ENCODE measurements at places on chromosomes 3 and 15.
A peak's percentile ranks its signal among the peaks of the same experiment; 100 is the strongest.

GRCh38 chr3:148528024-148528423 is 169.7 kb upstream of the AGTR1 start:
- no peak for DNase-seq

- DNase-seq = no peak
These were observed 102.0 kb downstream of the SCAPER start for GRCh38 chr15:76803049-76803571.

- no peak for DNase-seq
These were observed 175.2 kb downstream of the MEGF11 start for GRCh38 chr15:66078196-66078928.

DNA sequence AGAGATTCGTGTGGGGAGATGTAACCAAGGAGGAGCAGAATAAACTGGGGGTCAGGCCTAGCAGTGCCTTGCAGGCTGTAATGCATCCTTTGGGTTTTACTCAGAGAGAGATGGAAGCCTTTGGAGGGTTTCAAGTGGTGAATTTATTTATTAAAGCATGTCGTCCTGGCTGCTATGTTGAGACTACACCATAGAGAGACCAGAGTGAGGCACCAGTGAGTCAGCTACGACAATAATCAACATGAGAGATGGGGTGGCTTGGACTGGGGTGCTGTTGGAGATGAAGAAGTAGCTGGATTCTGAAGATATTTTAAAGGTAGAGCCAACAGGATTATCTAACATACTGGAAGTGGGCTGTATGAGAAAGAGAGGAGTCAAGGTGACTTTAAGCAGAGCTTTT is 335.3 kb upstream of the ARHGEF26 start:
- DNase-seq = no peak

DNA sequence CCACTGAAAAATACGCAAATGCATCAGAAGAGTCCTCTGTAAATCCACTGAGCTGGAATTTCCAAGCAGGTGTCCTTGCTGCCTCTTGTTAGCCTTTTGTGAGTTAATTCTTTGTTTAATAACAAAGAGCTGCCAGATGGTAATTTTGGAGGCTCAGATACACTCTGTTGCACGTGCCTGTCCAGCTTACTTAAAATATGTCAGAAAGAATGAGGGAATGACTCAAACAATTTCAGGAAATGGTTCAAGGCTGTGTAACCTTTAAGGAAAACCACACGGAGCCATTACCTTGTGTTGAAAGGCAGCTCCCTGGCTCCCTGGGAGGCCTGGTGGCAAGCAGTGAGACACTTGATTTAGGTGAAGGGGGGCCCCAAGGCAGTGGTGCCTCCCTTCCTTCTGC is 302.2 kb upstream of the CTDSPL start:
- no peak for DNase-seq

DNA sequence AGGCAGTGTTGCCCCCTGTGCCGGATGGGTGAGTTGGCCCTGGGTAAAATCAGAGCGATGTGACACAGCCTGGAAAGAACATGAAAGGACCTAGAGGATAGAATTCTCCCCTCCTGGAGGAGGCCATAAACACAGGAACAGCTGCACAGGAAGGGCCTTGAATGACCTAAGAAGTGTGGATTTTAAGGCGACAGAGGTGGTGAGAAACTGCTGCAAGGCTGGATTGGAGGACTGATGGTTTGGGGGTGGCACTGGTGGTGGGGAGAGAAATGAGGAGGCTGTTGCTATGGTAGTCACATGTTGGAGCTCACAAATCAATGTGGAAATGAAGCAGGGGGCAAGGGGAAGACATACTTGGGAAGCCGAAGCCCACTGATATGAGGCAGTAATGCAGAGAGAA is 13.8 kb downstream of the XIRP1 start:
- no peak for DNase-seq

DNA sequence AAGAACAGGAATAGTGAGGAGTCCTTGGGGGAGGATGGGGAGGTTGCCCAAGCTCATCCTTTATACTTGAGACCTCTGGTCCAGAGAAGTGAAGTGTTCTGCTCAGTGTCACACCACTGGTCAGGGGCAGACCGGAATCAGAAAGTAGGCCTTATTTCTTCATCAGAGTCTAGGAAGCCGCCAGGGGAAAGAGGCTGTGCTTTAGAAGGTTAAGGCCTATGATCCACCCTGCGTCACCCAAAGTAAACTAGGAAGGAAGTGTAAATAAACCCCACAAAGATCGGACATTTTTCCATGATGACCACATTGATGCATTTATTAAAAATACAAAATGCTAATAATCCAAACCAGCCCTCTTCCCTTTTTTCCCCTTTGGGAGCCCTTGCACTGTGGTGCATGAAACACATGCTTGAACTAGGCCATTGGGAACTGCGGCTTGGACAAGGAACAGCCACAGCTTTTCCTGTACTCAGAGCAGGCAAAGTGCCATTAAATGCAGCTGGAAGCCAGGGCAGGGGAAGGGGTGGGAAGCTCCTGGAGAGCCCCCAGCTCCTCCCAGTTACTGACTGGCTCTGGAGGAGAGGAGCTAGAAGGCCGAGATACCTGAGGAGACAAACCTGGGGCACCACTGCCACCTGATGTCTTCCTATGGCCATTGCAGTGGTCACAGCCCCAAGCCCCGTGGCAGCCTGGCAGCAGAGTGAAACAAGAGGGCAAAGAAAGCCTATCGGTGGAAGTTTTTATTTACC is 37.0 kb downstream of the CDC25A start:
- peak; percentile 57 for DNase-seq

GRCh38 chr3:140715035-140715434 is 37.2 kb downstream of the TRIM42 start:
- no peak for DNase-seq

DNA sequence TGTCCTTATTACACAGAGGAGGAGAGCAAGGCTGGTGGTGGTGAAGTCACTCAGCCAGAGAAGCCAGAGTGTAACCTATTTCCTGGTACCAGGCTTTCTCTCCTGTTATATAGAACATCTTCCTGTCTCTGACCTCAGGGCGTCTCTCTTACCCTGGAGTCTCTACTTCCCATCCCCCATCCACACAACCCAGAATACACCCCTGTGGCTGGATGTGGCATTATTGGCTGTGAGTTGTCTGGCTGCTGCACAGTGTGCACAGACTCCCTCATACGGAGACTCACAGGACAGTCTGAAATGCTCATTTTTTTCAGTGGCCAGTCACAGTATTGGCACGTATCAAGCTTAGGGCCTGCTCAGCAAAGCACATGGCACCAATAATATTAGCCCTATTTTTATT is 8.6 kb downstream of the PODXL2 start:
- peak; percentile 37 for DNase-seq

DNA sequence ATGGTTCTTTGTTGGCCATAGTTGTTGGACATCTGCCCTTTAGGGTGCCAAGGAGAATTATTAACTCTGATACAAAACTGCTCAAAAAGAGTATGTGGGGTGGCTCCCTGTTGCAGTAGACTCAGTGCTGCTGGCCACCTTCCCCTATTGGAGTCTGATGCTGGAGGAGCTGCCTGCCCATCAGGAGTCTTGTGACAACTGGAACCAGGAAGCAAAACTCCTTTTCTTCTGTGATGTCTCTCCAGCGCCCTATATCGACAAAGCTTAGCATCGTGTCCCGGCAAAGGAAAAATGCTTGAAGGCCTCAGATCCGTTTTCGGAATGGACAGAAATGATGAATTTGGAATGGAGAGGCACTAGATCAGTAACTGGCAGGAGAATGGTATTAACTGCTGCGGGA is 23.5 kb downstream of the PAK2 start:
- no peak for DNase-seq

DNA sequence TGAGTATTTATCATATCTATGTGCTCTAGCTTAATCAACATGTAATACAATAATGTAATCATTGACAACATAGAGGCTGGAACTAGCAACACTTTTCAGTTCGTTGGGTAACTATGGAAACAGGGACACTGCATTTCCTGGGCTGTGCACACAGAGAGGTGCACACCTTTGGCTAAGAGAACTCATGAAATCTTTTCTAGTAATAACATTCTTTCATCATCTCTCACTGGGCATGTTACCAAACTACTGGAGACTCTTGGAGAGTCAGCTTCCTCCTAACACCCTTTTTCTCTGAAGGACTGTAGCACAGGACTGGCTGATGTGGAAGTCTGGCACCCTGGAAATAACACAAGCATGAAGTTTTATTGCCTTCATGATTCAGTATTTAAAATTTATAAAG is 135.6 kb downstream of the KCNMB2 start:
- no peak for DNase-seq

GRCh38 chr15:58313810-58314592 is 117.8 kb upstream of the LIPC start:
- no peak for DNase-seq

GRCh38 chr3:116425126-116425525 is 20.2 kb downstream of the LSAMP start:
- no peak for DNase-seq

DNA sequence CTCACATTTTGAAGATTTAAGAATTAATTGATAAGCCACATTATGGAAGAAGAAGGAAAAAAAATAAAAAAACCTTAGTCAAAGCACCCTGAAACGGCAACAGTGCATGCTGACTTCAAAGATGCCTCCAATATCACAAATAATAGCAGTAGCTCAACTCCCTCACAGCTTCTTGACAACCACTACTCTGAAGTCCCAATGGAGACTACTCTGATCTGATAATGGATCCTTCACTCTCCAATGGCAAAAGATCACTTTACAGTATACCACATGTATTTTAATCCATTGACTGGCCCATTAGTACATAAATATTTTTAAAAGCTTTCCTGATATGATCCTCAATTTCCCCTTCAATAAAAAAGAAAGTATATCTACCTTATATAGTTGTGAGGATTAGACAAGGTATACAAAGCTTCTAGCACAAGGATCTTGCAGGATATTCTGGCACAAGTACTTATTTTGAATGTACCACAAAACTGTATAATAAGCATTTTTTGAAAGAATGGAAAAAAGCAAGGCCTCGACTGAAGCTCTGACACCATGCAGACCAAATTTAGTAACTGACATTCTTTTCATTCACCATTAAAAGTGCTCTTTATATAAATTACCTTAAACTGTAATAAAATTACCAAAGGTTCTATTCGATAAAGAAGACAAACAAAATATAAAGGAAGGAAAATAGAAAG is 91.9 kb downstream of the PEAK1 start:
- no peak for DNase-seq

- no peak for DNase-seq
These were observed 16.9 kb downstream of the PPP2R3A start for GRCh38 chr3:135982404-135982761.

GRCh38 chr3:122986693-122987179 is 40.8 kb downstream of the SEMA5B start:
- DNase-seq = no peak

- no peak for DNase-seq
These were observed 125.6 kb downstream of the PLCH1 start for GRCh38 chr3:155619118-155619915.

- no peak for DNase-seq
These were observed 5.6 kb downstream of the COL8A1 start for GRCh38 chr3:99644017-99644416.

DNA sequence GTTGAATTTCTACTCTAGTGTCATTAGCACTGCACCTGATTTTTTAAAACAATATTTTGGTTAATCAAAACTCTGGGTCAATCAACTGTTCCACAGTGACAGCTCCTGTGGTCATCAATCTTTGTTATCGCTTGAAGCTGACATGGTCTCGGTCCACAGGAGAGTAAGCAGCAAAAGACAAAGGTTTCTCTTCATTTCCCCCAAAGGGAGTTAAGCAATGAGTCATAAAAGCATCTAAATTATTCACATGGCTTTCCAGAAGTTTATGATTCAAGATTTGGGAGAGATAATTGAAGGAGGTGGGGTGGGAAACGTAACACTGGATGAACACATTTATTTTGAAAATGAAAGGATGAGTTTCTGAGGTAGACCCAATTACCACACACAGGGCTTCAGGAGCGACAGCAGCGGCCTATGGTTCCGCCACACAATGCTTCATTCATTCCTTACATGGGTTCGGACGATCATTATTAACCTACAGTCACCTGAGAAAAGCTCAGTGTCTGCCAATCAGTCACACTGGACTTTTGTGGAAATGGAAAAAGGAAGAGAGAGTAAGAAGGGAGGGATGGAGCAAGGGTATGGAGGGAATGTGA is 505.1 kb downstream of the FHIT start:
- DNase-seq = no peak

- DNase-seq = no peak
These were observed 175.0 kb downstream of the FAM43A start for GRCh38 chr3:194860725-194861124.

DNA sequence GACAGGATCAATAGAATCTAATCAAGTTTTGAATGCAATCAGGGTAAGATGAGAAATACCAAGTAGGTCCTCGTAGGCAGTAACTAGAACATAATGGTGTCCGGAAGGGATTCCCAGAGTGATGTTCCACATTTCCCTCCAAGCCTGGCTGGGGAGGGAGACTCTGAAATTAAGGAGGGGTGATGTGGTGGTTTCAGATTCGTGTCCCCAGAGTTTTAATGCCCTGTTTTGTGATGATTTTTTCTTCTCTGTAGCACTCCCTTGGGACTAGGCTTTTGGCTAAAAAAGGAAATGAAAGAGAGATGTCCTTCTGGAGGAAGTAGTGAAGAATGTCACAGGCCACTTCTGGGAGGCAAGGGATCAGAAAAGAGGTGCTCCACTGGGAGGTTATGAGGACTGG is 108.3 kb upstream of the CACNA2D3 start:
- DNase-seq = no peak

GRCh38 chr3:16412192-16412800 is 101.2 kb downstream of the RFTN1 start:
- DNase-seq = no peak

- DNase-seq = no peak
These were observed 223.7 kb upstream of the BHLHE40 start for GRCh38 chr3:4755566-4755965.

- no peak for DNase-seq
These were observed 85.7 kb upstream of the MYZAP start for GRCh38 chr15:57505949-57506391.

GRCh38 chr15:78906316-78906620 is 33.6 kb downstream of the MORF4L1 start:
- no peak for DNase-seq

DNA sequence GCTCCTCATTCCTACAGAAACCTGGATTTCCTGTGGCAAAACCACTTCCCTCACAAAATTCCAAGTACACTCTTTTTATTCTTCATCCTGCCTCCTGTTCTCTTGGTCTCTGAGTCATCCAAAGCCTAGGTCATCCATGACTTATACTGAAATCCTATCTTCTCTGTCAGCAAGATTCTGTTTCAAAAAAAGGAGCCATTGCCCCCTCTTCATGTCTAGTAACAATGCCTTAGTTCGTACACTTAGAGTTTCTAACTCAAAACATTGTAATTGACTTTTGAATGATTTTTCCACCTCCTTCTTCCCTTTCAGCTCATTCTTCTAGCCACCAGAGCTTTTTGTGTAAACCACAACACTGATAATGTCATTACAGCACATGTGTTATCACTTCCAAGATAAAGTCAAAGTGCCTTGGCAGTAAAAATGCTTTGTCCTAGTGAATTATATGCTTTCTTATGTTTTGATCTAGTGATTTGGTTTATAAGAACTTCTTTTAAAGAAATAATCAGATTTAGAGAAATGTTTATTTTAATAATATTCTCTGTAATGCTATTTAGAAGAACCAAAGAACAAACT is 256.5 kb upstream of the NECTIN3 start:
- DNase-seq = no peak
